ENCODE measurements at places on chromosomes 3 and 15. TPM values are rescaled to one million over a fixed set of nuclear protein-coding genes. Genes with fewer than 3 reads are reported as not detected.
A peak's percentile ranks its signal among the peaks of the same experiment; 100 is the strongest.

DAZL gene
- not detected for total RNA-seq

TMEM207 gene
- total RNA-seq, result not detected

DNA sequence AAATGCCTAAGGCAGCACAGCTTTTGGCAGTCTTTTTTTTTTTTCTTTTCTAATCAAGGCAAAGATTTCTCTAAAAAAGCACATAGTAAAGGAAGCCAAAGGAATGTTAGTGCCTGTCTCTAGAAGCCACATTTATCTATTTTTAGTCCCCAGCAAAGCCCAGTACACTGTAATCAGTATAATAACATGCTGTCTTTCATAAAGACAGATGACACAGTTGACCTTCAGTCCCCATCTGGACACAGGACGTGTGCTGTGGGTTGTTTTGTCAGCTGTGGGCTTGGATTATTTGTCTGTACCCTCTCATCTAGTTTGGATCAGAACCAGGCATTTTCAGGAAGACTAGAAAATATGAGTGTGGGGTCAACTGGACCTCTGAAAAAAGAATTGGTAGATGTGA is 110.4 kb upstream of the CTNNB1 start:
- DNase-seq, result no peak
- no peaks in the 10 kb centered on the region for H3K27me3 ChIP-seq
- H3K4me3 ChIP-seq, result no peak overlapping the region
- no peak overlapping the region for H3K27ac ChIP-seq
- H3K4me1 ChIP-seq, result no peaks in the 10 kb centered on the region

- no peak for DNase-seq
- no peak overlapping the region for H3K27ac ChIP-seq
- no peaks in the 10 kb centered on the region for H3K27me3 ChIP-seq
- no peaks in the 10 kb centered on the region for H3K4me1 ChIP-seq
These were observed 152.5 kb upstream of the GPR149 start for GRCh38 chr3:154582501-154582900.

DNA sequence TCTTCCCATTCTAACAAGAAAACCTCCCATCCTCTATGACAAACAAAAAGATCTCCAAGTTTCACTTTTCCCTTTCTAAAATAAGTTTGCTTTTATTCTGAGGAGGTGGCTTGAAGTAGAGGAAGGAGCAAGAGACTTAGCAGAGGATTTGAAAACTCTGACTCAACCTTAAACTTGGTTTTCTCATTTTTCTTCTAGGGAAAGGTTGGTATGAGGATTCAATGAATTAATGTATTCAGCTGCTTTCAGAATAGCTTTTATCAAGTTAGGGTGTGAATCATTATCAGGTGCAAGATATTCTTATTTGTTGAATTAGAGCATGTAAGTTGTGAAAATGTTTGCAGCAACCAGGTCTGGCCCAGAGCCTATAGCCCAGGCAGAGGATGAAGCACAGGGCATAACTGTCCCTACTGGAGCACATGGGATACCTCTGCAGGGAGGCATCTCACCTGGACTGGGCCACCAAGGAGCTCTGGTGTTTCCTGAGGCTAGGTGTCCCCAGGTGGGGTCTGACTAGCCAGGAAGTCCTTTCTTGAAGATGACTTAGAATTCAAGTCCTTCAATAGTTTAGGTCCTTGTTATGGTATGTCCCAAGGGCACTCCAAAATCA is 42.3 kb downstream of the SATB1 start:
- H3K36me3 ChIP-seq, result peaks cover 9% of the 10 kb centered on the region
- H3K4me1 ChIP-seq, result peaks cover 89% of the 10 kb centered on the region
- peak overlapping the region; percentile 38 for H3K4me3 ChIP-seq

DNA sequence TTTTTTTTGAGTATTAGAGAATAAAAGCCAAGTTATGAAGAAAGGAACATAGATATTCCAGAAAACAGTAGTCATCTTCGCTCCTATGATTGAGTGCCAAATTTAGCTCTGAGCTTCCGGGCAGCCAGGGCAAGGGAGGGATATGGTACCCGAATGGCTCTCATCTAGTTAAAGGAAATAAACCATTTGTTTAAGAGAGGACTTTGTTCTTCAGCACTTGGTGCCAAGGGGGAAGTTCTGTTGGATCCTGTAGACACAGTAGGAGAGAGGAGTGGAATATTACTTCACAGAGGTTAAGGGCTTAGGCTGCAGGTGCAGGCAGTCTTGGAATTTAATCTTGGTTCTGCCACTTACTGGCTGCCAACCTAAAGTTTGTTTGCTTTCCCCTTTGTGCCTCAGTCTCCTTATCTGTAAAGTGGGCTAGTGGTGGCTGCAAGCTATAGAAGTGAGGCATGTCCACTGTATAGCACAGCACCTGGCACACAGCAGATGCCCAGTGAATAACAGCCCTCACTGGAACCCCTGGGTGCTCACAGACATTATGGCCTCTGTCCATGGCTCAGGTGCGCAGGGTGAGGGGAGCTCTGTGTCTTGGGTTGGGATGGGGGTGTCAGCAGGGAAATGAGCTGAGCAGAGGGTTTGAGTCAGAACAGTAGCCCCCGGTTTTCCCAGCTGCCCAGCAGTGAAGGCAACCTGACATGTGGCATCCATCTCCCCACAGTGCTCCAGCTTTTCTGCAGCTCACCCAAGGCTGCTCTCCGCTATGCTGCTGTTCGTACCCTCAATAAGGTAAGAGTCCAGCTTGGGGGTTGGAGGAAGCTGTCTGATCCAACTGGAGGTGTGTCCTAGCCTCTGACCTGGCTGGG is 10.4 kb downstream of the COPG1 start:
- no peak overlapping the region for H3K4me3 ChIP-seq
- no peak overlapping the region for H3K27ac ChIP-seq
- no peaks in the 10 kb centered on the region for H3K27me3 ChIP-seq
- no peaks in the 10 kb centered on the region for H3K4me1 ChIP-seq
- no peak for DNase-seq

GRCh38 chr3:160562952-160563351 is 2.4 kb downstream of the KPNA4 start:
- peak overlapping the region; percentile 77 for H3K27ac ChIP-seq
- H3K36me3 ChIP-seq, result peaks cover 8% of the 10 kb centered on the region
- peak overlapping the region; percentile 96 for H3K4me3 ChIP-seq
- no peaks in the 10 kb centered on the region for H3K27me3 ChIP-seq
- H3K4me1 ChIP-seq, result peaks cover 66% of the 10 kb centered on the region
- DNase-seq, result no peak

GRAMD2A gene
- 0.07 TPM for total RNA-seq

DNA sequence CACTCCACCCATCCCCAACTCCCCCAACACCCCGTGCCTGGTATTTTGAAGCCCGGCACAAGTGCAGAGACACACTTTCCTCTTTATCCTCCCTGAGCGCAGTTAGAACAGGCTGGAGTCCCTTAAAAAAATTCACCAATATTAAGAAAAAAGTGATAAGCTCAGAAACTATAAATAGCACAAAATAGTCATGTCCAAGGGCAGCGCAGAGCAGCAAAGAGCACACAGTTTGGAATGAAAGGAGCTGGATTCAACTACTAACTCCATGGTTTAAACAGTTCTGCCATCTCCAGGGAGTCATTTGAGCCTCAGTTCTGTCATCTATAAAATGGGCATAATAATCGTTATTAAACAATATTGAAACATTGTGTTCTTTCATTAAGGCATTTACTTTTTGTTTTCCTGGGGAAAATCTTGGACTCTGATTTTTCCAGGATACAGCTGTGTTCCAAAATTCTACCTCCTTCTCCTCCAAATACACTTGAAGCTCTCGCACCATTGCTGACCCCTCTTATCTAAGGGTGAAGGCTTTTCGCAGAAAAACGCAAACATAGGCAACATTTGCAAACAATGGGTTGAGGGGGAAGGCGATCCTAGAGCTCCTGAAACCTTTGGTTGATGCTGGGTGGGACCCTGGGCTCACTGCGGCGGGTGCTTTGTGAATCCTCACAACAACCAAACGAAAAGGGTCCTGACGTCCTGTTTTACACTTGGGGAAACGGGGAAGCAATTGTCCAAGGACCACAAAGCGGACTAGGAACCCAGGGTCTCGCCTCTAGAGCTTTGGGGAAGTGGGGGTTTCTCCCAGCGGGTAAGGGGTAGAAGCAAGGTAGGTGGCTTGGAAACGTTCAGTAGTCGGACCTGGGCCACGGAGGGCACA is 41.8 kb downstream of the EPHB3 start:
- H3K27ac ChIP-seq, result no peak overlapping the region
- H3K27me3 ChIP-seq, result peaks cover 51% of the 10 kb centered on the region
- no peak for DNase-seq
- H3K4me1 ChIP-seq, result peaks cover 33% of the 10 kb centered on the region

VPS8 gene
- total RNA-seq, result 104 TPM

HIGD1A gene
- total RNA-seq, result 54.0 TPM

DNA sequence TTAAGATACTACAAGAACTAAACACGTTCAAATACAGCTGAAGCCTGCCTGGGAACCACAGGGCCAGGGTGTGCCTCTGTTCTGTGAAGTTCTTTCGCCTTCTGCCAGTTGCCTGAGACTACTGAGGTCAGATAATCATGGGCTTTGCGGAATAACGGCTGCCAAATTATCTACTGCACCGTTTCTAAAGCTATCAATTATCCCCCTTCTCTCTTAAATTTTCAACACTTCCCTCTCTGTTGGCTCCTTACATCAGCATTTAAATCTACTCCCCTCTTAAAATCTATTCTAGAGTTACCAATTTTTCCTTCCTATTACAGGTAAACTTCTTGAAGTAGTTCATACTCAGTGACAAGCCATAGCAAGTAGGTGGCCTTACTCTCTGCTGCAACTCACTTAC is 6.2 kb upstream of the NEO1 start:
- H3K27me3 ChIP-seq, result peaks cover 24% of the 10 kb centered on the region
- no peak for DNase-seq
- no peak overlapping the region for H3K4me3 ChIP-seq
- H3K27ac ChIP-seq, result no peak overlapping the region
- H3K4me1 ChIP-seq, result no peaks in the 10 kb centered on the region
- no peaks in the 10 kb centered on the region for H3K36me3 ChIP-seq

DNA sequence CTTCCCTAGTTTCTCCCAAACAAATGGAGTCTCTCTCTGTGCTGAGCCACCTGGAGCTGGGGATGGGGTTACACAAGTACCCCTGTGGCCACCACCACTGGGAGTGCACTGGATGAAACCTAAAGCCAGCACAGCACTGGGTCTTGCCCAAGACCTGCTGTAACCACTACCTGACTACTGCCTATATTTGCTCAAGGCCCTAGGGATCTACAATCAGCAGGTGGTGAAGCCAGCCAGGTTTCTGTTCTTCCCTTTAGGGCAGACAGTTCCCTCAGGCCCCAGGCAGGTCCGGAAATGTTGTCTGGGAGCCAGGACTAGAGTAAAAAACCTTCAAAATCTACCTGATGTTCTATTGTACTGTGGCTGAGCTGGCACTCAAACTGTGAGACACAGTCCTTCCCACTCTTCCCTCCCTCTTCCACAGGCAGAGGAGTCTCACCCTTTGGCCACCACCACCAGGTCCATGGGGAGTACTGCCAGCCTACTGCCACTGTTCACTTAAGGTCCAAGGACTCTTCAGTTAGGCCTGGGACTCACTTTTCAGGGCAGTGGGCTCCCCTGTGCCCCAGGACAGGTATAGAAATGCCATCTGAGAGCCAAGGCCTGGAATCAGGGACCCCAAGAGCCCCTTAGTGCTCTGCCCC is 23.8 kb downstream of the C3orf20 start:
- H3K27me3 ChIP-seq, result no peaks in the 10 kb centered on the region
- no peak for DNase-seq
- no peak overlapping the region for H3K4me3 ChIP-seq
- H3K27ac ChIP-seq, result no peak overlapping the region
- H3K4me1 ChIP-seq, result no peaks in the 10 kb centered on the region

CYP8B1 gene
- not detected for total RNA-seq

IQCB1 gene
- total RNA-seq, result 58.6 TPM

GRCh38 chr3:58034738-58035523 is 26.7 kb downstream of the FLNB start:
- DNase-seq, result peak; percentile 59
- H3K4me1 ChIP-seq, result peaks cover 70% of the 10 kb centered on the region
- H3K36me3 ChIP-seq, result no peaks in the 10 kb centered on the region

- H3K27ac ChIP-seq, result peak overlapping the region; percentile 39
- peaks cover 28% of the 10 kb centered on the region for H3K27me3 ChIP-seq
- H3K4me1 ChIP-seq, result peaks cover 19% of the 10 kb centered on the region
These were observed 36.4 kb downstream of the WWTR1 start for GRCh38 chr3:149621218-149622005.

DNA sequence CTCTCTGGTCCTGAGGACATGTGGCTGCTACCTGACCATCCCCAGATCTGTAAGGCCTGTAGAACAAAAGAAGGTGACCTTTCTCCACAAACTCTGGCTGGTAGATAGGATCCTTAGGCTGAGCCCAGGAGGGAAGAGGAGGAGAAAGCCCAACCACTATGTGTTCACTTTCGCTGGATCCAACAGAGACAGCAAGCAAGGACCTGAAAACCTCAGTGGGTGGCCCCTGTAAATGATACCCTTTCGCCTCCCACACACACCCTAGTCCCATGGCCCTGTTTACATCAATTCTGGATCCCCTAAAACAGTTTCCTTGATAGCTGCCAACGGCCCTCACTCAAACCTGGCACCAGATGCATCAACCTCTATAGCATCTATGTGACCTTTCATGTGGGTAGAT is 22.4 kb downstream of the CCDC12 start:
- H3K4me1 ChIP-seq, result peaks cover 89% of the 10 kb centered on the region
- peak overlapping the region; percentile 69 for H3K27ac ChIP-seq
- no peak for DNase-seq
- H3K27me3 ChIP-seq, result no peaks in the 10 kb centered on the region
- peak overlapping the region; percentile 57 for H3K4me3 ChIP-seq

RPS17 gene
- total RNA-seq, result 2,812 TPM

KBTBD13 gene
- total RNA-seq, result not detected

DNA sequence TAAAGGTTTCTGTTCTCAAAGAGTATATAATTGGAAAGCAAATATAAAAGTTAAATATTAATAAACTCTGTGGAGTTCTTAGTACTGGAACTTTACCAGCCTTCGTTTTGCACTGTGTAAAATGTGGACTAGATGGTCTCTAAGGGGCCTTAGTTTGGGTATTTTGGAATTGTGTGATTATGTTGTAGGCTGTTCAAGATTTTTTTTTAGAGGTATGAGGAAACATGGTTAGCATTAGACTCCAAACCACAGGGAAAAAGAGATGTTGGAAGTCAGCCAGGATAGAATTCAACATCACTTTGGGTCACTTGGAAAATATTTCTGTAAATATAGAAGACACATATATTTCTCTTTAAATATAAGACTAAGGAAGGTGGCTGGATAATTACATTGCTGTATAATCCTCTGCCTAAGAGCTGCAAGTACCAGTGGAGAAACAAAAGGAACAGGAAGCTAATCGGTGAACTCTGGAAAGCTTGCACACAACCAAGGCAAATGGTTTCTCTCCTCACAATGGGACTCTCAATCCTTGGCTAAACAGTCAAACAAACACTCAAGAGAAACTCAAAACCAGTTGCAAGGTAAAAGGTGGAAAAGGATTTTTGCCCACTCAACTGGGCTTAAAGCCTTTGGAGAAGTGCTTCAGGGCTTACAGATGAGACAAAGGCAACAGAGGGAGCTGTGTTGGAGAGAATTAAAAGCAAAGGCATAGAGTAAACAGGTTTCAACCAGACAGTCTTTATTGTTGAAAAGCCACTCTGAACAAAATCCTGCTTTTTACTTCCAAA is 141.7 kb downstream of the NR1D2 start:
- no peak for DNase-seq
- peaks cover 2% of the 10 kb centered on the region for H3K36me3 ChIP-seq
- H3K4me3 ChIP-seq, result no peak overlapping the region
- peaks cover 6% of the 10 kb centered on the region for H3K27me3 ChIP-seq

SLC6A1 gene
- not detected for total RNA-seq

TRH gene
- total RNA-seq, result not detected

CCR9 gene
- 0.14 TPM for total RNA-seq

GRCh38 chr15:77915261-77915960 is 162.1 kb downstream of the TBC1D2B start:
- H3K27ac ChIP-seq, result no peak overlapping the region
- H3K4me1 ChIP-seq, result no peaks in the 10 kb centered on the region
- H3K36me3 ChIP-seq, result no peaks in the 10 kb centered on the region
- H3K27me3 ChIP-seq, result peaks cover 8% of the 10 kb centered on the region
- H3K4me3 ChIP-seq, result no peak overlapping the region

Data from activated T-cell treated with anti-CD3 and anti-CD28 coated beads, Interleukin-2, amount 50 U/mL, for 72 hours (primary cell).